Iris pigment epithelial cell (primary cell): ENCODE measurements at places on chromosomes 5 and 9.
A peak's percentile ranks its signal among the peaks of the same experiment; 100 is the strongest.

GRCh38 chr9:11973011-11973410, 720.2 kb upstream of the TYRP1 start:
- peak; percentile 6 for DNase-seq

DNA sequence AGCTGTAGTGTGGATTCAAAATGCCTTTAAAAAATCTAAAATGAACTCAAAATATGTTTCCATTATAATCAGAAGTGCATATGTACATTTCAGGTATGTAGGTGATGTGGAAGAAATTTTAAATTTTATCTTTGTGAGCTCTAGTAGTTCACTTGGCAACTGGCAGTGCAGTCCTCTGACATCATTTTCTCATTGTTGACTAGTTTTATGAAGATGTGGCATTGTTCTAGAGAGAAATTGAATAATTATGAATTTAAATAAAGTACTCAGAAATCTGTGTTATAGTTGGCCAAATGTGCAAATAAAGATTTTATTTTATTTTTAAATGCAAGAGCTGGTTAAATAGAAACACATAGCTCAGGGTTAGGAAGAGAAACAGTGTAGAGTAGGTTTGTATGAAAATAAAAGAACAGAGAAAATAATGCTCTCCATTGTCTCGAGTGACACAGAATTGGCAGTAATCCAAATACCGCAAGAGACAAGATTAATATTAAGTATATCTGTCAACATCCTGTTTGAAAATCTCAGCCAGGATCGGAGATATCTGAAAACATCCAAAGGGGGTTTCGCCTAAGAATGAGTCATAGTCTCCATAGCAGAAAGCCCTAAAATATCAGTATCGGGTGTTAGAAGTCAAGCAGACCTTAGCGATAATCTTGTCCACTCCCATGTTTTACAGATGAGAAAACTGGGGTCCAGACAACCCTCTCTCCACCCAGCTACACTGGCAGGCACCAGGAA, 189.4 kb downstream of the CCDC192 start:
- peak; percentile 89 for DNase-seq

DNA sequence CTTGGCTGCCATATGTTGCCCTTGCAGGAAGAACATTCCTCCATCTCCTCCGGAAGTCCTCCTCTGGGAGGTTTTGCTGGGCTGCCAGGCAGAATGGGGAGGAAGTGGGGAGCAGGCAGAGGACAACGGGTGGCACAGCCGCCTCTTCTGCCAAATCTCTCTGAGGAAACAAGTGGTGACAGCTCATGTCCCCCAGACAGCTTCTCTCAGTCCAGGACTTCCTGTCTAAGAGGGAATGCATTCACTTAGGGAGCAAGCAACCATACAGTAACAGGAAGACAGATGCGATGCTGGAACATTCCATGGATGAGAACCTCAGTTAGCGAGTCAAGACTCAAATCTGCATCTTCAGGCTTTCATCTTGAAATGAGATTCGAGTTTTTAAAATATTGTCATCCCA, 701.0 kb downstream of the SEMA5A start:
- DNase-seq = no peak

DNA sequence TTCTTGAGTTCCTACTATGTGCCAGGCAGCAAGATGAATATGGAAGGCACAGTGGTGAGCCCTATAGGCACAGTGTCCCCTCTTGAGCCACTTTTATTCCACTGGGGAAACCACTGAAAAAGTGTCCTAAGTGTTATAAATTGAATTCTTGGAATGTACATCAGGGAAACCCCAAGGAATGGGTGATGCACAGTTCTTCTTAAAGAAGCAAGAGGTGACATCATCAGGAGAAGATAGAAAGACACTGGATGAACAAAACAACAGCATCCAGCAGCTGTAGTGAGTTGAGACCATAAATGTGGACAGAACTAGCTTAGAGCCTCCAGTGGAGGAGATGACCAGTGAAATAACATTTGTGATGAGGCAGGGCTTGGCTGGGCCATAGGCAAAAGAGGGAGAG, 199.2 kb upstream of the ANKRD55 start:
- peak; percentile 45 for DNase-seq

DNA sequence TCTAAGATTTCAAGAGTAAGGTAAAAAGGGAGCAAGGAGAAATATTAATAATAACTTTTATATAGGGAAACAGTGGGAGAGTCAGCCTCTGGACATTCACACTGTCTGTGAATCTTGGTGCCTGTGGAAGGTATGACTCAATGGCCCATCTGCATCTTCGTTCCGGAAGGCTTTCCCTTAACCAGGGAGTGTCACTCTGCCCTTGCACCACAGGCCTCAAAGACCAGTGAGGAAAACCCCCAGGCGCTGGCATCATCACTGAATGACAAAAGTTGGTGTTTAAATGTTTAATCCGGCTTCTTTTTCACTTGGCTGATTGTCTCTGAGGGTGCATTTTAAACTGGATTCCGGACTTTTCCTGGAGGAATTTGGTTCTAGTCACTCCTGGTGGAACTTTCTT, 522.4 kb upstream of the TLE4 start:
- DNase-seq = no peak

DNA sequence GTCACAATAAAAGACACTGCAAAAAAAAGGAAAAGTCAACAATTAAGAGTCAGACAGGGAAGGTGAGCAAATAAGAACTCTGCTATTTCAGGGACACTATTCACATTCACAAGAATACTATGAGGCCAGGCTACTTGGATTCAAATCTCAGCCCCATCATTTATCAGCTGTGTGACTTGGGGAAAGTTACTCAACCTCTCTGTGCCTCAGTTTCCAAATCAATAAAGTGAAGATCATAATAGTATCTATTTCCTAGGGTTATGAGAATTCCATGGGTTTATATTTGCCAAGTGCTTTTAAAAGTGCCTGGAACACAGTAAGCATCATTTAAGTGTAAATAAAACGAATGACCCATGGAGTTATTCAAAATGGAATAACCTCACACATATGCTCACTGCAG, 56.4 kb downstream of the ALDH7A1 start:
- no peak for DNase-seq

- DNase-seq = peak; percentile 13
Observed at GRCh38 chr9:126690431-126691051, 76.8 kb downstream of the LMX1B start.

DNA sequence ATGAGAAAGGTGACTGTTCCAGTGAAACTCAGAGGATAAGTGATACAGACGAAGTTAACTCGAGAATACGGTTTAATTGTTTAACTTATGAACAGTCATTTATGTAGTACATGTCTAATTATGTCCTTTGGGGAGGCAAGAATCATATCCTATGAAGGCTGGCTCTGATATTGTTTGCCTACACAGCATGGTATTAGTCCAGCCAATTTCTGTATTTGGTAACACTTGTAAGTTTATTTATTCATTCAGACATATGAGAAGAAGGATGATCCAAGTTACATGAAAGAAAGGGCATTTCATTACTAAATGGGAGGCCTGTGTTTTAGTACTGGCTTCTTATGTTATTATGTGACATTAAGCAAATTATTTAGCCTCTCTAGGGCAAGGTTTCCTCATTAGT, 199.7 kb downstream of the NNT start:
- DNase-seq = no peak

- DNase-seq = no peak
Observed at GRCh38 chr5:39083968-39084367, 9.8 kb upstream of the RICTOR start.

- peak; percentile 28 for DNase-seq
Observed at GRCh38 chr5:9498541-9499497, 47.1 kb downstream of the SEMA5A start.

GRCh38 chr5:87051502-87052113, 216.1 kb upstream of the RASA1 start:
- no peak for DNase-seq

DNA sequence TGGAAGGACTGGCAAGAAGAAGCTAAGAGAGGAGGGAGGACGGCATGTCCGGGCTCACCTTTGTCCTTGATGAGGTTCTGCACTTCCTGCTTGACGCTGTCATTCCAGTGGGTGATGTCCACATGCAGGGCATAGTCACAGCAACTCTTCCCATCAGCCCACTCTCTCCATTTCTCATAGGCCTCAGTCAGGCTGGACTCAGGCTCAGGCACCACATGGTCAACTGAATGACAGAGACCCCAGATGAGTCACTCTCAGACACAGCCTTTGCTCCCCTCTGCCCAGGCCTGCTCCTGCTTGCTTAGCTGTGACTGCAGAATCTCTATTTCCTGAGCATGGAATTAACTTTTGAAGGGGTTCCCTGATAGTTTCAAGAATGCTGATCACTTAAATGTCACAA, 94.2 kb downstream of the DPYSL3 start:
- no peak for DNase-seq

DNA sequence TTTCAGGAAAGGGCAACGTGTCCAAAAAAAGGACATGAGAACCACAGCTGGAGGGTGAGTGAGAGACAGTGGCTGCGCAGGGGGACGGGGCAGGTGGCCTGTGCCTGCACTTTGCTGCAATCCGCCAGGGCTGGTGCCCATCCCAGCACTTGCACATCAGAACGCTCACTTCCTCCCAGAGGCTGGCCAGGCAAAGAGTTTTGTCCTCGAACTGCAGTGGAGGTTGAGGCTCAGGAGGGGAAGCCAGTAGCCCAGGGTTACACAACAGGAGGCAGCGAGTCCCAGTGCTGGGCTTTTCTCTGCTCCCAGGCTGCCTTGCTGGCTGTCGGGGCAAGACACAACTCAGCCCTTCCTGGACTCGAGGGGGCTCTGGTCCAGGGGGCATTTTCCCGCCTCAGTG, 33.1 kb downstream of the CRB2 start:
- DNase-seq = no peak

GRCh38 chr5:133602835-133603380, 9.4 kb downstream of the FSTL4 start:
- no peak for DNase-seq

- DNase-seq = peak; percentile 32
Observed at GRCh38 chr9:134590240-134591081, 51.1 kb upstream of the COL5A1 start.

DNA sequence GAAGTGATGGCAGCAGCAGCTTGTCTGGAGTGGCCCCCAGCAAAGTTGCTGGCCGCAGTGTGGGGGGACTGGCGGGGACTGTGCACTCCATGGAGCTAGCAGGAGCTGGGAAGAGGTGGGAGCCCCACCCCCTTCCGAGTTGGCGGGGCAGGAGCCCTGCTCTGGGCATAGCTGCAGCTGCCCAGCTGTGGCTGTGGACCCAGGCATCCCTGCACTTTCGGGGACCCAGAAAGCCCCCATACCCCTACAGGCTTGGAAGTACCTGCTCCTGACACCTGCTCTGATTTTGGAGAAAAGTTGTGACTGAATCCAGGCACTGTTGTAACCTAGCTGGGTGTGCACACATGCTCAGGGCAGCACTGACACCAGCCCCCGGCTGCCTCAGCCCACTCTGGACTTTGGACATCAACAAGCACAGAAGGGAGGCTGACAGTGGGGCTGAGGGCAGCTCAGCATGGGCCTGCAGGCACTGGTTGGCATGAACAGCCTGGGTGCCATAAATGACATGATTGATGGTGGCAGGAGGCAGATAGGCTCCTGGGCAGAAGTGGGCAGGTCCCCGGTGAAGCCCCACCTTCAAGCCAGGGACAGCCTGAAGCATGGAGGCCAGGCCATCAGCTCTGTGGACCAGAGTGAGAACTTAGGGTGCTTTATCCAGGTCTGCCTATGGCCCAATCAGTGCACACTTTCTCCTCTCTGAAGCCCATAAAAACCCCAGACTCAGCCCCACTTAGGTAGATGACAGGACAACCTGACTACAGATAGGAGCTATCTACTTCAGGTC, 12.6 kb downstream of the LMBRD2 start:
- no peak for DNase-seq

- DNase-seq = peak; percentile 81
Observed at GRCh38 chr5:139474890-139475791, 4.3 kb downstream of the SMIM33 start.
